K562 (cell line): ENCODE measurements at places on chromosomes 2 and 18.

DNA sequence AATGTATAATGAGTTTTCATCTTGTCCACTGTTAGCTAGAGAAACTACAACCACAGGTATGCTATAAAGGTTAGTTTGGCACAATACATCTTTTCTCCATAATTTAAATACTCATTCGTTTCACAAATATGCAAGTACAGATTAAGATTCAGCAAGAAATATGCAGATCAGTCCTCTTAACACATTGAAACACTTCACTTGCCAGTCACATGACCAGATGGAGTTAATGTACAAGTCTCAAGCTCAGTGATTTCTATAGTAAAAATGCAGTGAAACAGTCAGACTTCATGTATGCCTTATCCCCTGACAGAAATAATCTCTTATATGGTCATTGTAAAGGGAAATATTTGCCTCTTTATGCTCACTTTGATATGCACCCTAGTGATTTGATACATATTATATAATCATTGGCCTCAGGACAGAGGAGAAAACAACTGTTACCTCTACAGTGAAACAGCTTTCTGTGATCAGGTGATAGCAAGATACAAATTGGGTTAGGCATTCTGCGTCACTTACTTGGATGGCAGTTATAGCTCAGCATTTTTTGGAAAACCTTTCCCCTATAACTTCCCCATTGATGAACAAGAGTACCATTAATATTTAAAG, 104.6 kb downstream of the TCF4 start:
- no peak for DNase-seq

DNA sequence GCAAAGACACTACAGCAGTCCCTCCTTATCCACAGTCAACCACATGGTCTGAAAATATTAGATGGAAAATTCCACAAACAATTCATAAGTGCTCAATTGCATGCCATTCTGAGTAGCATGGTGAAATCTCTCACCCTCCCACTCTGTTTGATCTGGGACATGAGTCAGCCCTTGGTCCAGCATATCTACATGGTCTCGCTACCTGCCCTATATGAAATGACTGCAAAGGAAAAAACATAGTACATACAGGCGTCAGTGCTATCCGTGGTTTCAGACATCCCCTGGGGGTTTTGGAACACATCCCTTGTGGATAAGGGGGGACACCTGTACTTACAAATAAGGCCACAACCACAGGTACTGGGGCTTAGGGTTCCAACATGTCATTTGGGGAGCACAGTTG, 73.7 kb downstream of the CABLES1 start:
- DNase-seq = no peak

DNA sequence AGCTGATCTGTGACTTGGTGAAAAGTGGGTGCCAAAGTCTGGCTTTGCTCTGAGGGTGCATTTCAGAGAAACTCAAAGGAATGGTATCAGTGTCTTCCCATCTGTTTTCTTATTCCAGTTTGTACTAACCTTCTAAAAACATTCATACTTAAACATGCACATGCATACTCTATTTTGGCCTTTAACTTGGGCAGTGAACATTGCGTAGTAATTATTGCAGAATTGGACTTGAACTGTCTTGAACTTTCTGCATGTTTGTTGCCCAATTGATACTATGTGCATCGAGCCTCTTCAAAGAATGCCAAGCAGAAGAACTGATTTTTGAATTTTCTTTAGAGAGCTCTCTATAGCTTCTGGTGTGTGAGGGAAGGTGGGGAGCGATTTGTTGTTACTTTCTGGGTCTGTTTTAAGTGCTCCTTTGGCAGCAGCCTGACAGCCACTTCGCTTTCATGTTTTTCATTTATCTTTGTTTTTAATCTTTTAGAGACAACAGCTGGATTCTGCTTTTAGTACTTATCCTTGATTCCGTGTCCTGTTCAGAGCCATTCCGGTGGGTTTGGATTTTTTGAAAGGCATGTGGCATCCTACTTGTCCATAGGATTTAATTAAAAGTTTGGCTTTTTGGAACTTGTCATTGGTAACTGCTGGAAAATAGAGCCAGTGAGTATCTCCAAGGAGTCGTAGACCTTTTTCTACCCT, 159.2 kb downstream of the RAPGEF4 start:
- no peak for DNase-seq

DNA sequence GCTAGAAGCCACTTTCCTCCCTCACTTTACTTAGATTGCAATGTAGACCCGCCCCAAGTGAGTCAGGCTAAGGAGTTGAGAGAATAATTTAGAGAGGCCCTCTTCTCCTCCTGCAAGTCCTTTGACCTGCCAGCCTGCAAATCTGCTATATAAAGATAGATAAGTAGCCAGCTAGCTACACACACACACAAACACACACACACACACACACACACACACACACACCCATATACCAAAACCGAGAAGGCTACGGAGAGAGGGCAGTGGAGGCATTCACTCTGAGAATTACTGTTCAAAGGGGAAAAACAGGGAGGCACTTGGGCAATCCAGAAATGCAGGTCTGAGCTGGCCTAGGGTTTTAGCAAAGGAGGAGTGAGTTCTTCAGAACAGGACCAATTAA, 23.0 kb upstream of the SMAD7 start:
- DNase-seq = no peak

DNA sequence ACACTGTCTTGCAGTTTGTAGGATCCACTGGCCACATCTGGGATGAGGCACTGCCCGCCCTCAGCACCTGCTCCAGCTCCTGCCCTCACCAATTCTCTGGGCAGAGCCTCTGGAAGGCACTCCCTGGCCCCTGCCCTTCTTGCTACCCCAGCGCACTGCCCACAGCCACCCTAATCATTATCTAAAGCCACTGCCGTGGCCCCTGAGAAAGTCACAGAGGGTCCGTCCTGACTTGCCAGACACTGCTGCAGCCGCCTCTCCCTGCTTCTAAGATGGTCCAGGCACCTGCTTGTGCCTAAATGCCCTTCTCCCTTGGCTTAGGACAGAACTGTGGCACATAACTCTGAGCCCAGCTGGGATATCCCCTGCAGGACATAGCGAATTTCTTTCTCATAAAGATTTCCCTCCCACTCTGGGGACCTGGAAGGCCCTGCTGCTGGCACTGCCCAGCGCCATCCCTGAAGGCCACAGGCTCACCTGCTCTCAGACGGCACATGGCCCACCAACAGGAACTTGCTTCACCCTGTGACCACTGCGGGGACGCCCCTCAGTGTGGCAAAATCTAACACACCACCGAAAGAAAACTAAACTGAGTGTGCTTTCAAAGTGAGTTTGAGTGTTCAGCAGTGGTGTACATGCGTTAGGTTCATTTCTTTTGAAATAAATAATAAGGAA, 244.9 kb downstream of the HDAC4 start:
- no peak for DNase-seq

GRCh38 chr18:62069556-62069955, 117.3 kb downstream of the PIGN start:
- DNase-seq = no peak

DNA sequence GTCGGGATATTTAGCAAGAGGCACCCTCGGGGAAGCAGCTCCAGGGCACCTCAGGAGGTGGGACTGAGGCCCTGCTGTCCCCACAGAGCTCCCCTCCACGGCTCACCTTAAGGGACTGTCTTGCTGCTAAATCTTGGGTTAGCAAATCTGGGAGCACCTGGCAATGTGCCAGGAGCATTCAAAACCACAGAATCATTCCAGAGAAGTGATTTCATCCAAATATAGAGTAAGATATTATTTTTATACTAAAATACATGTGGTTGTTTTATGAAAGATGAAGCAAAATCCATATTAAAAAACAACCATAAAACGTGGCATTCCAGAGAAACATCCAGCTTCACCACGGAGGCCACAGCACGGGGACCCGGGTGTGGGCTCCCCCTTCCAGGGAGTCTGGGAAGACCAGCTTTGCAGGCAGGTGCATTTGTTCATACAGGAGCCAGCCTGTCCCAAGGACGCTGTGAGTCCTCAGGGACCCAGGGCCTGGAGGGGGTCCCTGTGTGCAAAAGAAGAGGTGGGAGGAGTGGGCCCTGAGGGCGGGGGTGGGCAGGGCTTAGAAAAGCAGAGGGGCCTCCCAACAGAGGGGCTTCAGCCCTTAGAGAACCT, 16.3 kb downstream of the HS1BP3 start:
- peak; percentile 9 for DNase-seq

DNA sequence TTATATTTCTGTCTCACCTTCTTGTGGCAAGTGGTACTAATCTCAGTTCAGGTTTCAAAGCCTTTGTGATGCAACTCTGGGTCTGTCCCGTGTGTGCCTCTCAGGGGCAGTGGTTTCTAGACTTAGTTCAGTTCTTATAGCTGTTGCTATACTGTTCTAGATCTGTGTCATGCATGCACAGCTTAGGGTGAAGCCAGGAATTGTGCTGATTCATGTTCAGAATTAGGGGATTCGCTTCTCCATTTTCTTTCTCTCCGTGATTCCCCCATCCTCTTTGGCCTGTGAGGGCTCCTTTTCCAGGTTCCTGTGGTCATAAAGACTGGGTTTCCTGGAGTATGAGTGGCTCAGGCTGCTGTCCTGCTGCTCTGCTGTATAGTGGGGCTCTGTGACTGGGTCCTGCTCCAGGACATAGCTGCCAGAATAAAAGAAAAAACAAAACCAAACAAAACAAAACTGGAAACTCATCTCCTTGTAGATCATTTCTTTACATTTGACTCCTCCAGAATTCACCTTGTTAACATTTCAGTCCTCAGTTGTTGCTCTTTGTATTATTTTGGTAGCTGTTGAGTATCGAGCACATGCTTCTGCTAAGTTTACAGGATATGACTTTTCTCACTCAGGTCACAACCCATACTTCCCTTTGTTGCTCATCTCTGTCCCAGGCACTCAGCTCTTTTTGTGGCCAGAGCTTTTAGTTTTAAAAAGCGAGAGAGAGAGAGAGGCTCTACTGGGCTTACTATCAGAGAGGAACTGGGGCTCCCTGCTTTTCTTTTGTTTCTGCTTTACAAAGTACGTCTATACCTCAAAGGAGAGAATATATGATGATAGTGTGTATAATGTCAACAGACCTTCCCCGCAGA, 34.2 kb downstream of the CERS6 start:
- DNase-seq = peak; percentile 67

GRCh38 chr2:229410946-229411345, 139.9 kb upstream of the PID1 start:
- DNase-seq = no peak

DNA sequence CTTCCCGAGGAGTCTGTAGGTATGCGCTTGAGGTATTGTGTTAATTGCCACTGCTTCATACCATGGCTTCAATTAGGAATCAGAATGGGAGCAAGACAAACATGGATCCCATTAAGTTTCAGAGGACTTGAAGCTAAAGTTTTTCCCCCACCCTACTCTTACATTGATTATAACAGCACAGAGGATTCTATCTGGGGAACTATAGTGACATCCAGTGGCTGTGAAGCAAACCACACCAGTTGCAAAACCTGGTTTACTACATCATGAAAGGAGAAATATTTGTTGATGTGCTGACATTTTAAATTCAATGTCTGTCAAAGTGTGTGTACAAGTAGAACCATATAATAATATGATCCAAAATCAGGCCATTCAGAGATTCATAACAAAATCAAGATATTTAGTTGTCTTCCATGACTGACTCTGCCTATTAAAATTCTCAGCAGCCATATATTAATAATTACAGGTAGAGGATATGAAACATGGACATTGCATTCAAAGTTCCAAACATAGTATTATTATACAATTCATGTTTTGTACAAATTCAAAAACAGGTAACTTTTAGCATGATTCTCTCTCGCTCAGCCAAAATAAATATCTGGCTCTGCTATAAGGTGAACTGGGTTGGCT, 82.9 kb downstream of the GRB14 start:
- no peak for DNase-seq

GRCh38 chr2:152710713-152711112, 6.5 kb downstream of the PRPF40A start:
- no peak for DNase-seq

- DNase-seq = no peak
Observed at GRCh38 chr2:72162574-72162973, 14.9 kb upstream of the CYP26B1 start.

- DNase-seq = no peak
Observed at GRCh38 chr2:53211201-53211774, 556.3 kb upstream of the CHAC2 start.

GRCh38 chr2:100983201-100983600, 18.9 kb upstream of the RPL31 start:
- DNase-seq = no peak

- DNase-seq = no peak
Observed at GRCh38 chr2:242038166-242038927, 168.8 kb downstream of the RTP5 start.

- DNase-seq = no peak
Observed at GRCh38 chr2:106581328-106581727, 94.2 kb downstream of the CD8B2 start.

- DNase-seq = no peak
Observed at GRCh38 chr18:69757733-69758132, 189.9 kb downstream of the CD226 start.

DNA sequence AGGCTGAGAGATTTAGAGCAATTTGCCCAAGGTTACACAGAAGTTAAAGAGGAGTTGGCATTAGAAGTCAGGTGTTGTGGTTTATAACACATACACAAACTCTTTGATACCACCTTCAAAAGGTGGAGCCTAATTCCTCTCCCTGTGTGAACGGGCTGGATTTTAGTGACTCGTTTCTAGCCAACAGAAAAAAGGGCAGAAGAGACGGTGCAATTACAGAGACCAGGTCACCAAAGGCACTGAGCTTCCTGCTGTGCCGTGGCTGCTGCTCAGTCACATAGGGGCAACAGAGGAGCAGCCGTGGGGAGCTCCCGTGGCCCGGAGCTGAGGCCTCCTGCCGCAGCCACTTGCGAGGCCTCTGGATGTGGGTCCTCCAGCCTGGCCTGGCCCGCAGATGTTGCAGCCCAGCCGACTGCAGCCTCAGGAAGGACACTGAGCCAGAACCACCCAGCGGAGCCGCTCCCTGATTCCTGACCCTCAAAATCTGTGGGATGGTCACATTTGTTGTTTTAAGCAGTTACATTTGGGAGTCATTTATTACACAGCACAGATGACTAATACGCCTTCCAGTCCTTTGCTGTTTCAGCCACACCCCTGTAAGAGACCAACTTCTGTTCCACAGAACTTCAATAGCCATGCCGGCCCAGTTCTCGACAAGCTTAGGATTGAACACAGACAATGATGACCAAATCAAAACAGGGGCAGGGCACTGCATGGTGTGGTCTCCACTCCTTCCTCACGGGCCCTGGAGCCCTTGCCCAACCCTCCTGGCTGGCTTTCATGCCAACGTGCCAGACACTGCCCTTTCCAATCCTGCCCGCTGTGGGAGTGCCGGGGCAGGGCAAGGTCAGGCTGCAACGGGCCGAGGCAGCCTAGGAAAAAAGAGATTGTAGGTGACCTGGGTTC, 17.1 kb downstream of the EDAR start:
- no peak for DNase-seq

DNA sequence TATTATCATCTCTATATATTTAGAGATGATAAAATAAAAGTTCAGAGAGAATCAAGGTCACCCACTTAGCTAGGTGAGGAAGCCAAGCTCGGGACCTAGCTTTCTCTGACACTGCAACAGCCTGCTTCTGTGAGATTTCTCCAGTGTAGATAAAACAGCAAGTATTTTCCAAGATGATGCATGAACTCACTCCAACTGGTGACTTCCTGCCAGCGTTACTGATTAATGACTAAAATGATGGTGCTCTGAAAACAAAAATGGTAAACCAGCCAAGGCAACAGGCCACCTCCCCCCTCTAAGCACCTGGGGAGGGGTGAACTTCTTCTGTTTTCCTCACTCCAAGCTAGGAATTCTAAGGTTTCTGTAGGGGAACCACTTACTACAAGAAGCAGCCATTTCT, 510.2 kb upstream of the ID2 start:
- DNase-seq = no peak
